ENCODE measurements at places on chromosomes 16 and 17.

- DNase-seq: no peak
These were observed 3.0 kb downstream of the PLSCR3 start for GRCh38 chr17:7391307-7391706.

GRCh38 chr17:2183346-2183745 lies 120.2 kb downstream of the SMG6 start:
- no peak for DNase-seq

- no peak for DNase-seq
These were observed 123.5 kb downstream of the USP31 start for GRCh38 chr16:23025692-23026307.

GRCh38 chr17:50052241-50052796 lies 3.6 kb upstream of the ITGA3 start:
- no peak for DNase-seq

DNA sequence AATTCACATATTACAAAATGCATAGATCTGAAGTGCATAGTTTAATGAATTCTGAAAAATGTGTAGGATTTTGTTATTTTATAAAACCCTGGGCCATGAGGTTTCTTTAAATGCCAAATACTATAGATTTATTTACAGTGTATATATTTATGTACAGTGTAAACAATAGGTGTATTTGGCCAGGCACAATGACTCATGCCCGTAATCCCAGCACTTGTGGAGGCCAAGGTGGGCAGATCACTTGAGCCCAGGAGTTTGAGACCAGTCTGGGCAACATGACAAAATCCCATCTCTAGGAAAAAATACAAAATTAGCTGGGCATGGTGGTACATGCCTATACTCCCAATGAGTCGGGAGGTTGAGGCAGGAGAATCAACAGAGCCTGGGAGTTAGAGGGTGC lies 249.4 kb downstream of the PRKCA start:
- DNase-seq: no peak

GRCh38 chr17:17205368-17206123 lies 587 bp downstream of the PLD6 start:
- no peak for DNase-seq

DNA sequence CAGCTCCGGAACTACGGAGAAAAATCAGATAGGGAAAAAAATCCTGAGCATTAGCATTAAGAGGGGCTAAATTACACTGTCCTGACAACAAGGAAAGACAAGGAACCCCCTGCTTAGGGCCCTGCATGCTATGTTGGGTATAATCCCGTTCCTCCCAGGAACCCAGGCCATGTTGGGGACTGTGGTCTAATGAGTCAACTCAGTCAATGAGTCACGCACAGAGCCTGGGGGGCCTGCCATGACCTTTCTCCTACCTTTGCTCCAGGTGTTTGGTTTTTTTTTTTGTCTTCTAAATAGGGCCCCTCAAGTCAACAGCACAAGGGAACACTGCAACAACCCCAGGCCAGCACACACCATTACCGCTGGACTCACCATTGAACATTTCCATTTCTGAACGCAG lies 8.9 kb upstream of the ZNF200 start:
- DNase-seq: no peak

GRCh38 chr17:77808686-77809425 lies 149.6 kb upstream of the TNRC6C start:
- no peak for DNase-seq

GRCh38 chr16:48395375-48395774 lies 10.2 kb upstream of the SIAH1 start:
- DNase-seq: no peak

DNA sequence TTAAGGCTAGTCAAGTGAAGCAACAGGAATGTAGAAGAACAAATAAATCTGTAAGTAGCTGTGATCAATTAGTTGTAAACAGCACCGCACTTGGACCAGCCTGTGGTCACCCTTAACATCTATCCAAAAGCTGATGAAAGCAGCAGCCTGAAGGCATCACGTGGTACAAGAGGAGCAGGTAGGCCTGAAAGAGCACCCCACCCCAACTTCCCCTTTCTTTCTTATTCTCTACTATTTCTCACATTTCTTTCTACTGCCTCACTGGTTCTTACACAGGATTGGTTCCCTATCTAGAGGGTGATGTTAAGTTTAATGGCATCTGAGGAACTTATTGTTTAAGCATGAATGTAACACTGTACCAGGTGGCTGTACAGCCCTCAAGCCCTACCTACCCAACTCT lies 42.6 kb upstream of the CLEC18B start:
- DNase-seq: no peak

DNA sequence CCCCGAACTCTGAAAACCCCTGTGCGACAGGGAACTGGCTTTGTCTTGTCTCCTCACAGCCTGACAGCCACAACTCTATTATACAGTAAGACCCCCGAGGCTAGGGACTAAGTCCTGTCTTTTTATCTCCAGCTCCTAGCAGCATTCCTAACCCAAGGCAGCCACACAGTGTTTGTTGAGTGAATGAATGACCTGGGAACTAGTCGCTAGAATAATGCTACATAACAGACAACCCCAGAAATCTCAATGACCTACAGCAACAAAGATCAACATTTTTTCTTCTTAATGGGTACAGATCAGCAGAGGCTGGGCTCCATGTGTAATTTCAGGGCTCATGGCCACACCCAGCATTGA lies 71.4 kb upstream of the TNRC6C start:
- DNase-seq: no peak

DNA sequence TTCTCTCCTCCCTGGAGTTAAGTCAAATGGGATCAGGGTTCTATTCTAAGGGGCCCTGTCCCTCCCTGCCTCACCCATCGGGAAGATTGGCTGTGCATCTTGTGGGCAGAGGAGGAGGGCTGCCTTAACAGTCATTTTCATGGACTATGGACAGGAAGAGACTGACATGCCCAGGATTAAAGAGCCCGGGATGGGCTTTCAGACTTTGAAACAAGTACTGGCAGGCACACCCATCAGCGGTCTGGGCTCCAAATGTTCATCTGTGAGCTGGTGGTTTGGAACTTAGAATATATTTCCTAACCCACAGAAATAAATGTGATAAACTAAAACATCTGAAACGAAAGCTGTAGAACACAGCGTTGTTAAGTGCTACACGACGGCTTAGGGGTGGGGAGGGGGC lies 6.5 kb downstream of the SLC6A4 start:
- no peak for DNase-seq

- DNase-seq: peak; percentile 55
These were observed 9.2 kb downstream of the SP2 start for GRCh38 chr17:47905221-47905733.

- DNase-seq: no peak
These were observed 46.9 kb downstream of the RMI2 start for GRCh38 chr16:11392041-11392581.

DNA sequence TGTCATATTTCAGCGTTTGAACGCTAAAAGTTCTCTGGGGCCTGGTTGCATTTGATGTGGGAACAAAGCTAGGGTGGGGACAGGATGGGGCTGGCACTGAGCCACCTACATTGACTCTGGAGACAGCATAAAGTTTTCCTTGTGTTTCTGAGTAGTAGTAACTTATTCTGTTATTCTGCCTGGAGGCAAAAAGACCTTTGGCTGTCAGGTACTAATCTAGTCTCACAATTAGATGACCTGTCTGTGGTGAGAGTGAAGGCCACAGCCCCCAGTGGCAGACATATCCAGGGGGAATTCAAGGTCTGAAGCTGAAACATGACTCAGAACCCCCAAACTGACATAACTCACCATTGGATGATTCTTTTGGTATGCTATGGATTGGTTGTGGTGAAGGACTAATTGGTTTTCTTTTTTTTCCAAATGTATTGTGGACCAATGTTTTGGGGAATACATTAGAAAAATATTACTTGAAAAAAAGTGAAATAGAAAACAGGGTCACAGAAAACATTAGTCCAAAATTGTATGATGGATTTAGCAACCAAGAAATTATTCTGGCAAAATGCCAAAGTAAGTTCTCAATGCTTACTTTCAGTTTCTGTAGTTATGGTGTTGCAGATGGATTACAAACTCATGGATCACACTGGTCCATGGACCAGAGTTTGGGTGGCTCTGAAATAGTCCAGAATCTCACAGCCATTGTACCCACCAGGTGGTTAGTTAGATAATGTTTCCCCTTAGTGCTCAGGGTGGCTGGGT lies 10.5 kb upstream of the SALL1 start:
- no peak for DNase-seq

DNA sequence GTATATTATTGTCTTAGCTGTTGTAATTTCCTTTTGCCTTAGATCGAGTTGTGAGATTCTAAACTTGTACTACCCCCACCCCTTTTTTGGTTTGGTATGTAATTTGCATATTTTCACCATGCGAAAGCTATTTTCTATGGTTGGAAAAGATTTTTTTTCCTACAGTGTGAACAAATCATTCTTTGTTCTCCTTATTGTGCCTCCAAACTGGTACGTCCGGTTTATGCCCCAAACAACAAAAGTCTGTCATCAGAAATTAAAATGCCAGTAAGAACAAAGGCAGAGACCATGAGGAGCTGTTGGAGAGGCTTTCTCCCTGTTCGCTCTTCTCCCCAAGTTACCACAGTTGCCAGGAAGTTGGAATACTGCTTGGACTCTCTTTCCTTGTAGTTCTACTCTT lies 66.1 kb downstream of the BCAS3 start:
- DNase-seq: no peak

DNA sequence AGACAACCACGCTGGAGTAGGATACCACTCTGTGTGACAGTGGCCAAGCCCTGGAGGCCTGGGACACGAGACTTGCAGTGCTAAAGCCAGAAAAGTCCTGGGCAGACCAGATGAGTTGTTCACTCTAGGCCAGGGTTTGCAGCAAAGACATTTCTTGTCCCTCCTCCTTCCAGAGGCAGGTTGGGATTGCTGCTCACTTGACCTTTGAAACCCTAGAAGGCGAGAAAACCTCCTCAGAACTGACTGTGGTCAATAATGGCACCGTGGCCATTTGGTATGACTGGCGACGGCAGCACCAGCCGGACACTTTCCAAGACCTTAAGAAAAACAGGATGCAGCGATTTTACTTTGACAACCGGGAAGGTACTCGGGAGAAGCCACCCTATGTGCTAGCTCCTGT lies 9.8 kb upstream of the EPN3 start:
- DNase-seq: no peak

DNA sequence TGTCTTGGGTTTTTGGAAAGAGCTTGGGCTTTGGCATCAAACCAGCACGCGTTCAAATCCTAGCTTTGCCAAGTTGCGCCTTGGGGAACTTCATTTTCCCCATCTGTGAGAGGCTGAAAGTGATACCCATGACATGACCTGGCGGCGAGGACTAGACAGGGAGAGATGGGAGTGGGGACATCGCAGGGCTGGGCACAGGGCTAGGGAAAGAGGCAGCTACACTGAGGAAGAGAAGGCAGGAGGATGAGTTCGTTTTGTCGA lies 202.9 kb downstream of the IRF8 start:
- no peak for DNase-seq

DNA sequence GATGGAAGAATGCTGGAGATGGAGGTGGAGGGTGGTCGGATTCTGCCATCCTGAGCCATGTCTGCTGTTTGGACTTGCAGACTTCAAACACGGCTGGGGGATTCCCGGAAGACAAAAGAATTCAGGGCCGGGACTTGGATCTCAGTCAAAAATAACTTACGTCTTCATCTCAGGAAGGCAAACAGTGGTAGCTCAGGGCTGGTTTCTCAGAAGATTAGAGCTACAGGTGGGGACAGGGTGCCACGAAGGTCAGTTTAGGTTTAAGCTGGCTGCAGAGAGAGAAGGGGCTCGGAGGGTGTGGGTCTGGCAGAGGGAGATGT lies 4.3 kb upstream of the RHBDL3 start:
- no peak for DNase-seq

- no peak for DNase-seq
These were observed 1.1 kb upstream of the TPPP3 start for GRCh38 chr16:67394155-67395104.
